ENCODE measurements at places on chromosomes 11 and 22. TPM values are rescaled to one million over a fixed set of nuclear protein-coding genes. Genes with fewer than 3 reads are reported as not detected.

Gene SCGB1D2
- not detected for total RNA-seq

Gene VPS51
- 203 TPM for total RNA-seq

Gene ZNF214
- total RNA-seq, result 4.7 TPM

Gene APOC3
- not detected for total RNA-seq

Gene VSIG10L2
- not detected for total RNA-seq

Gene PIWIL4
- 2.6 TPM for total RNA-seq

Gene FERMT3
- 96.3 TPM for total RNA-seq

Gene AQP11
- 0.56 TPM for total RNA-seq

Gene CARD10
- 2.5 TPM for total RNA-seq

Gene RIC3
- not detected for total RNA-seq

Gene CD82
- total RNA-seq, result 9.5 TPM

Gene CYB561A3
- total RNA-seq, result 35.1 TPM

Gene SLC1A2
- total RNA-seq, result 1.4 TPM

Gene KLHDC7B
- under 0.01 TPM for total RNA-seq

All from aortic smooth muscle cell (primary cell).